ENCODE measurements at places on chromosomes 3 and 15.

- DNase-seq = no peak
Measured at GRCh38 chr3:182364723-182365650, 428.3 kb upstream of the ATP11B start.

- DNase-seq = no peak
Measured at GRCh38 chr3:38343797-38344594, 2.6 kb upstream of the XYLB start.

DNA sequence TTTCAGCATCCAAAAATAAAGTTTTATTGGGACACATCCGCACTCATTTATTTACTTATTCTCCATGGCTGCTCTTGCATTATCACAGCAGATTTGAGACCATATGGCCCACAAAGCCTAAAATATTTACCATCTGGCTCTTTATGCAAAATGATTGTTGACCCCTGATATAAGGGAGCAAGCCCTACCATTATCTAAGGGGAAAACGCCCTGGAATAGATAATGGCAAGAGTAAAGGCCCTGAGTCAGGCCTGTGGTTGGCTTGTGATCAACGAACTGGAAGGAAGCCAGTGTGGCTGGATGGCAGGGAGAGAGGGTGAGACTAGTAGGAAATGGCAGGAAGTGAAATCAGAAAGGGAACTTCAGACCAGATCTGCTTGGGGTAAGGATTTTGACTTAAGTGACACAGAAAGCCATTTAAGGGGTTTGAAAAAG is 24.6 kb upstream of the DMXL2 start:
- DNase-seq = no peak

DNA sequence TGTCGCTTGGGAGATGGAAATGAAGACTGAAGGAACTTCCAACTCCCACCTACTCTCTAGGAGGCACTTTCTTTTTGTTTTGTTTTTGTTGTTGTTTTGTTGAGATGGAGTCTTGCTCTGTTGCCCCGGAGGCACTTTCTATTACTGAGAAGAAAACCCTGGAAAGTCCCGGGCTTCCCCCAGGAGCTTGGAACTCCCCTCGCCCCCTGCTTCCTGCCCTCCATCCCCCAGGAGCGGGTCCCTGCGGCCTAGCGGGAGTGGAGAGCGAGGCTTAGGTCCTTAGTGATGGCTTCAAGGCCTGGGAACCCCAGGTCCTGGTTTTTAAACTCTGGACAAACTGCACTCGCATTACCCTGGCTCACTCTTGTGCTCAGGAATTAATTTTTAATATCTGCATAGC is 195.7 kb downstream of the OCA2 start:
- DNase-seq = no peak

DNA sequence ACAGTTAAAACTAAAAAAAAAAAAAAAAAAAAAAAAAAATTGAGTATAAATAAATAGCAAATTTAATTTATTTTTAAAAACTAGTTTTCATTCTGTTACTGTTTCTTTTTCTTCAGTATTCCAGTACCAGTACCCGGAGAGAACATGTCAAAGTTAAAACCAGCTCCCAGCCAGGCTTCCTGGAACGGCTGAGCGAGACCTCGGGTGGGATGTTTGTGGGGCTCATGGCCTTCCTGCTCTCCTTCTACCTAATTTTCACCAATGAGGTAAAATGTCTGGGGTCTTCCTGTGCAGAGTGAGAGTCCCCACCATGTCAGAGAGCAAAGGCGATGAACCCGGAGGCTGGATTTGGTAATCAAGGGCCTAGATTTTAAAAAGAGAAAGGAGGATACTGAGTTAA is 4.4 kb downstream of the TMEM43 start:
- no peak for DNase-seq

DNA sequence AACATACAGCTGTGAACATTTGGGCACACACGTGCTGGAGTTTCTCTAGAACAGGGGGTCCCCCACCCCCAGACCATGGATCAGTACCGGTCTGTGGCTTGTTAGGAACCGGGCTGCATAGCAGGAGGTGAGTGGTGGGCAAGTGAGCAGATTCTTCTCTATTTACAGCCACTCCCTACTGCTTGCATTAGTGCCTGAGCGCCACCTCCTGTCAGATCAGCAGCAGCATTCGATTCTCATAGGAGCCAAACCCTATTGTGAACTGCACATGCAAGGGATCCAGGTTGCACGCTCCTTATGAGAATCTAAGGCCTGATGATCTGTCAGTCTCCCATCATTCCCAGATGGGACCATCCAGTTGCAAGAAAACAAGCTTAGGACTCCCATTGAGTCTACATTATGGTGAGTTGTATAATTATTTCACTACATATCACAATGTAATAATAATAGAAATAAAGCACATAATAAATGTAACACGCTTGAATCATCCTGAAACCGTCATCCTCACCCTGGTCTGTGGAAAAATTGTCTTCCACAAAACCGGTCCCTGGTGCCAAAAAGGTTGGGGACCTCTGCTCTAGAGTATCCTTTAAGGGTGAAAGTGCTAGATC is 25.8 kb downstream of the CHRM5 start:
- peak; percentile 11 for DNase-seq

DNA sequence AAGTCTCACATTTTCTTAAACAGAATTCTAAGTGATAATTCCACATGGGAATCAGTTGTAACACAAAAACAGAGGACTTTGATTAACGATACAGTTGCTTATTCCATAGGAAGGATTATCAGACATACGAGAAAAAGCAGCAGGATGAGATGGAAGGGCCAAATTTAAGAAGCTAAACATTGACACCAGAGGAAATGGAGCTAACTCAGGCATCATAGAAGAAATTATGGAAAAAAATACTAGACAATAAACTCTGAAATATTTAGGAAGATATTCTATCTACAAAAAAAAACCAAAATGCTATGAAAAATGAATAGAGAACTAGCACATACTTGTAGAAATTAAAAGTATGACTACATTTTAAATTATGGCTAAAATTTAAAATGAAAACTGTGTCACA is 776.1 kb downstream of the ROBO1 start:
- DNase-seq = no peak

DNA sequence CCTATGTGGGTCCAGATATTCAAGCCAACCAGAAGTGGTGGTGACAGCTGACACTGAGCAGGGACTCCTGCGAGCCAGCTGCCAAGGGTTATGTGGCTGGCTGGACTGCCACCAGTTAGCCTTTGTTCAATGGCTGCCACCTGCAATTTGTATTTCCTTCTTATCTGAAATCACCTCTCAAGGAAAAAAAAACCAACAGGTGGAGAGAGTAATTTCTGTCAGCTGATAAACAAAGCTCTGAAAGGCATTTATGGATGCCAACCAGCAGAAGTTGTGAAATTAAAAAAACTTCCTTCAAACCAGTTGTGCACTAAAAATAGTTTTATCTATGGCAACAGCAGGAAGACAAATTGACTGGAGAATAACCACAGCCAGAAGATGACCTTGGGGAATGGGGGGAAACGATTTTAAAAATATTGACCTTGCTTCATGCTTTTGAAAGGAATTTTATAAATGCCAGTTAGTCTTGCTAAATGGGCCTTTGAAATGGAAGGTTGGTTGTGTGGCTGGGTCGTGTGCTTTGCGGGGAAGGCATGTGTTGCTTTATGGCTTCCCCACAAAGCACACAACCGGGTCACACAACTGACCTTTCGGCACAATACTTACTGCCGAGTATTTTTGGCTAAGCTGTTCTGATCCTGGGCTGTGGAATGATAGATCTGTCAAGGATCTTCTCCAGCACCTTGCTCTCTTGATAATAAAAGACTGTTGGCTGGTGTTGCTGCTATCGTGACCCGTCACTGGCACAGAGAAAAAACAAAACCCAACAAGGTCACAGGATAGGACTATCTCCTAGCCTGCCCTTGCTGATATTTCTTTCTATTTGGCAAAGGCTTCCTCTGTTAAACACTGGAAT is 3.5 kb downstream of the MYZAP start:
- DNase-seq = no peak

DNA sequence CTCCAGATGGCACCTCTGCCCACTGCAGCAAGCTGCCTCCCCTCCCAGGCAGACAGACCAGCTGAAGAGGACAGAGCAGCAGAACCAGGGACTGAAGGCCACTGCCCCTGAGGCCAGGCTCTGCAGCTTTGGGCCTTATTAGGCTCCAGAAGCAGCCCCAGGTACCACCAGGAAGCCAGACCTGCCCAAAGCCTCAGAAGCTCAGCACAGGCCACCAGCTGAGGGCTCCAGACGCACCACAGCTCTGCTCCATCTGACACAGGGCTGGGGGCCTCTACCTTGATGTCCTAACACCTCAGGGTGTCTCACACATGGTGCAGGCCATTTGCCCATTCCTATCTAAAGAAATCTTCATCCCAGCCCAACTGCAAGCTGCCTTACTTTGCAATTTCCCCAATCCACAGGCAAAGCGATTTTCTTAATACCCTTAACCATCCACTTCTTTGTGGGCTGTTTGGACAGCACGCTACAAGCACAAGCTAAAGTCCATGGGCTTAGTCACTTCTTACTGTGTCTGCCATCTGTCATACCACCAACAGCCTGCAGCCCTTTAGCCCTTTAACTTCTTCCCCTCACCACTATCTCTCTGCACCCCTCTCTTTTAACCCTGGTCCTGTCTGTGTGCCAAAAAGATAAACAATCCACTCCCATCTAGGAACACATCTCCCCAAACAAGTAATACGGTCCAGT is 112.1 kb downstream of the IQSEC1 start:
- DNase-seq = no peak

DNA sequence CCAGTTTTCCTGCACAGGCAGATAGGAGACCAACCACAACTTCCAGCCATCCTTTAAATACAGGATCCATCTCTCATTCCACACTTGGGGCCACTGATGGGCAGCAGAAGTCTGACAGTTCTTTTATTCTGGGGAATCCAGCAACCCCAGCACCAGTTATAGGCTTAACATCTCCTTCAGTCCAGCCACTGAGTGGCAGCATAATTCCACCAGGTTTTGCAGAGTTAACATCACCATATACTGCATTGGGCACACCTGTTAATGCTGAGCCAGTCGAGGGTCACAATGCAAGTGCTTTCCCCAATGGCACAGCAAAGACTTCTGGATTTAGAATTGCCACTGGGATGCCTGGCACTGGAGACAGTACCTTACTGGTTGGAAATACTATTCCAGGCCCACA is 2.9 kb downstream of the NPAP1 start:
- no peak for DNase-seq

- DNase-seq = no peak
Measured at GRCh38 chr3:68893600-68894239, 38.6 kb downstream of the TAFA4 start.
